AG10803 (cell line): ENCODE measurements at places on chromosomes 2 and 18.

DNA sequence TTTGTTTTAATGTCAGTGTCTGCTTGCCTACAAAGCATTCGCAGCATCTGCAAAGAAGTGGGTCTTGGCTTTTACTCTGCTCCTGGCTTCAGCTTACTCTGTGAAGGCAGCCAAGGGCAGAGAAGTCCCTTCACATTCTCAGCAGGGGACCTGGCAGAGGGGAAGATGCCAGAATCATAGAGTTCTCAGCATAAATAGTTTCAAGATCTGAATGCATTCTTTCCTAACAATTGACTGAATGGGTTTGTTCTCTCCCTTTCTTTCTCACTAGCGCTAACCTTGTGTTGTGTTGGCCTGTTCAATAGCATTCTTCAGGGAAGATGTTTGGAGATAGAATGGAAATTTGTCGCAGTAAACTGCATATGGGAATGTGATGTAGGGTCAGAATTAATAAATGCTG lies 106.9 kb downstream of the FARSB start:
- peak; percentile 18 for DNase-seq

DNA sequence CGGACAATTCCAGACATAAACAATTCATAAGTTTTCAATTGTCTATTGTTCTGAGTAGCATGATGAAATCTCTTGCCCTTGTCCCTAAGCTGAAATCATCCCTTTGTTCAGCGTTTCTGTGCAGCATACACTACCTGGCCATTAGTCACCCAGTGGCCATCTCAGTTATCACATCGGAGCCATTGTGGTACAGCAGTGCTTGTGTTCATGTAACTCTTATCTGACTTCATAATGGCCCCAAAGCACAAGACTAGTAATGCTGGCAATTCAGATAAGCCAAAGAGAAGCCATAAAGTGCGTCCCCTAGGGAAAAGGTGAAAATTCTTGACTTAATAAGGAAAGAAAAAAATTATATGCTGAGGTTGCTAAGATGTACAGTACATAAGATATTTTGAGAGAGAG lies 127.2 kb downstream of the FHOD3 start:
- DNase-seq, result no peak

DNA sequence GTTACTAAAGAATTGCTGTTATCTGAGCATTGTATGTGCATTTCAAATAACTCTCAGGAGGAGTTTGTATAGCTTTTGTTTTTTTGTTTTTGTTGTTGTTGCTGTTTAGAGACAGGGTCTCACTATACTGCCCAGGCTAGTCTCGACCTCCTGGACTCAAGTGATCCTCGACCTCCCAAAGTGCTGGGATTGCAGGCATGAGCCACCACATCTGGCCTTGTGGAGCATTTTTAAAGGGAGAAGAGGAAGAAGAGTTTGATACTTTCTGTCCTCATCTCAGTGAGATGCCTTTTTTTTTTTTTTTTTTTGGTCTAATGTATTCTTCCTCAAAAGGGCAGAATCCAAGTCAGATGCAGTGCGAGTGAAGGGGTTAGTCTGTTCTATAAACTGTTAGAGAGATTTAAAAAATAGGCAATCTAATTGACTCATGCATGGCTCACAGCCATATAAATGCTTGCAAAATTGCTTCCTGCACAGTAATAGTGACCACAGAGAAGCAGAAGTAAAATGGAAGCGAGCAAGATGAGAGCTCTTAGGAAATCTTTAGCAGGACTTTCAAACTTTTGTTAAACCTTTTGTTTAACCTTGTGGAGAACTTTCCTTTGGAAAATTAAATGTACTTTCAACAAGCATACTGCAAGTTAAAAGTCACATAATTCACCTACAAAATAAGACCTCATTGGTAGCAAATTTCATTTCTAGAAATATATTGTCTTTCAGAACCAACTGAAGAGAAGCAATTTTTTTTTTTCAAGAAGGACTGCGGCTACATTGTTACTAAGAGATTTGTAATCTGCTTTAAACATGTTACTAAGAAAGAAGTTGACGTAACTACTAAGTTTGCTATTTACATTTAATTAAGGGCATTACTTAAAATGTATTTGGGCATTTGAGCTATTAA lies 52.3 kb upstream of the ROCK1 start:
- peak; percentile 93 for DNase-seq

DNA sequence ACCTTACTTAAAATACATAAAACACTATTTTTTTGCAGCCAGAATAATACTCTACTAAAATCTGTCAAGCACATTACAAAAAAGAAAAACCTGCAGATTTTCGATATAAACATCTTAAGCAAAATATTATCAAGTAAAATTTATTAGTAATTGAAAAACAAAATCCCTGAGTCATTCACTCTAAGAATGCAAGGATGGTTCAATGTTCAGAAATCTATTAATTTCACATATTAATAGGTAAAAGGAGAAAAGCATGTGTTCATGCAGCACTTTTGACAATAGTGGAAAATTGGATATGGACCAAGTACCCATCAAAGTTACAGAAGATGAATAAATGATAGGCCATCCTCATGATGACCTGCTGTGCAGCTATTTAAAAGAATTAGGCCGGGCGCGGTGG lies 66.2 kb upstream of the OTOS start:
- DNase-seq, result no peak

DNA sequence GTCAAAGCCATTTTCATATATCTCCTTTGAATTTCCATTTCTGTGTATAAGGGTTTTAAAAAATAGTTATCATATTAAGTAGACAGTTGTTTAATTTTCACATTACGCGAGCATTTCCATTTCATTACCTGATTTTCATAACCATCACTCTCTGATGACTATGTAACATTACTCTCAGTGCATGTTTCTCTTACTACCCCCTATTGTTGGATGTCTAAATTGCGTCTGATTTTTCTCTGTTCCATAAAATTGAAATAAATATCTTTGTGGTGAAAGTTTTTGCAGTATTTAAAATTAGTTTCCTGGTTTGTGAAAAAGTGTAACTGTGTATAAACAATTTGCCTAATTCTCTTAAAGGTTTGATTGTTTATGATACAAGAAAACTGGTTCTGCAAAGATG lies 123.8 kb downstream of the MYO1B start:
- DNase-seq, result no peak

GRCh38 chr2:207763303-207763917 lies 6.3 kb downstream of the FZD5 start:
- DNase-seq, result no peak

DNA sequence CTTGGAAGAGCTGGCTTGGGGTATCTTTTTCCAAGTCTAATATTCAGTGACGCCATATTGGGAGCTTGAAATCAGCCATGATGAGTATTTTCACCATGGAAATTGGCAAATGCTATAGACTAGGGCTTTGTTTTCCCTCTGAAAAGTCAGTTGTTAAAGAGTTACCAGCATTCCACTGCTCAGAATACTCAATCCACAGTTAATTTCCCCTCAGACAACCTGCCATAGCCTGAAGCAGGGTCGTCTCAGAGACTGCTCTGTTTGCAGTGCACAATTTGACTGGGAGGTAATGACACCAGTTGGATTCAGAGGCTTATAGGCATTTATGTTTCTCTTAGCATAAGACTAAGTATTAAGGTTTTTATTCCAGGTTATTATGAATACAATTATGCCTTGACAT lies 35.5 kb upstream of the TMEM200C start:
- no peak for DNase-seq

DNA sequence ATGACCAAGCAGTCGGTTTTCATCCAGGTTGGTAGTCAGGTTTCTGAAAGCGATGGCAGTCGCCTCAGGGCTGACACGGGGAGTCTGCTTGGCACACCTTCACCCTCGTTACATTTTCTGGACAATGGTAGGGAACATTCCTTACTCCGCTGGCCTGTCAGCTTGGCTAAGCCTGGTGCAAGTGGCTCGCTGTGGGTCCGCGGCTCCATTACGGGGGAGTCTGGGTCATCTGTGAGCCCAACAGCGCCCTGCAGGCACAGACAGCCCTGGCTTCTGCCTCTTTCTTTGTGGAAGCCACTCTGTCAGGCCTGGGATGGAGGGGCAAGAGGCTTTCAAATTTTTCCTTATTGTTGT lies 95.6 kb downstream of the HDAC4 start:
- no peak for DNase-seq

DNA sequence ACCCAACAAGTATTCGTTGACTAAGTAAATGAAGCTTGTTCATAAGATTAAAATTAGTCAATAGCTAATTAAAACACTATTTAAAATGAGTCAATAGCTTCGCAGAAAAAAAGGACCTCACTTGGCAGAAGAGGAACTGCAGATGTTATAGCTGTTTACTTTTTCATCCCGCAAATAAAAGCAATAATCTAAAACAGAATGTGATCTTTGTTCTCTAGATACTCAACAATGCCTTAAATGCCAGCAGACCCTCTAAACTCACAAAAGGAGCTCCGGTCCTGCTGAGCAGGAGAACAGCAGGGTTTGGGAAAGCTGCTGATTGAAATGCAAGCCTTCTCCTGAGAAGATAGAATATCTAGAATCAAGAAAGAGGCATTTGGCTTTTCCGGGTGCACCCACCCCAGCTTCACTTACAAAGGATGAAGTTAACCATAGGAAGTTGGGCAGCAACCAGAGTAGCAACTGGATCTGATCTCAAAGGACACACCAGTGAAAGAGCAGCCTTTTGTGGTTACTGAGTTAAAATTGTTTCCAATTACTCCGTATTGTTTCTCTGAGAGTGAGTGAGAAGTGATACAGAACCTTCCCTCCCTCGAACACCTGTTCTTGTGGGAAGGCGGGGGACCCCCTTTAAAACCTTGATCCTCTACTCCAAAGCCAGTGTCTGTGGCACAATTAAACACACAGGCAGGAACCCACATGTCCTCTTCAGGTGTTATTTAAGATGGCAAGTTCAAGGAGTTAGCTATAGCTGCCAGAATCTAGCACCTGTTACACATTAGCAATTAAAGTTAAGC lies 6.8 kb downstream of the CCBE1 start:
- DNase-seq, result peak; percentile 45

GRCh38 chr18:3584266-3584861 lies 134.4 kb downstream of the TGIF1 start:
- no peak for DNase-seq

GRCh38 chr2:236052206-236052605 lies 116.0 kb downstream of the GBX2 start:
- DNase-seq, result no peak
